Right lung (tissue), 10 donors: ENCODE measurements at places on chromosomes 16 and 17. TPM values are rescaled to one million over a fixed set of nuclear protein-coding genes. Genes with fewer than 3 reads are reported as not detected.

Gene RDM1
- polyA plus RNA-seq: 3.6 TPM

Gene LHX1
- not detected for polyA plus RNA-seq

Gene ADGRG1
- polyA plus RNA-seq: 19.3 TPM

Gene TNFRSF17
- polyA plus RNA-seq: 0.22 TPM

Gene P3H4
- 23.9 TPM for polyA plus RNA-seq

Gene CLDN9
- 4.0 TPM for polyA plus RNA-seq

Gene SCGB1C2
- polyA plus RNA-seq: not detected

Gene DERL2
- 68.1 TPM for polyA plus RNA-seq

Gene FLOT2
- 77.4 TPM for polyA plus RNA-seq

Gene MFAP4
- 675 TPM for polyA plus RNA-seq

Gene CCL1
- not detected for polyA plus RNA-seq

Gene KIF22
- 84.4 TPM for polyA plus RNA-seq

Gene TPSB2
- polyA plus RNA-seq: 0.19 TPM

Gene SAMD14
- 16.6 TPM for polyA plus RNA-seq

Gene VTN
- polyA plus RNA-seq: 0.81 TPM

DNA sequence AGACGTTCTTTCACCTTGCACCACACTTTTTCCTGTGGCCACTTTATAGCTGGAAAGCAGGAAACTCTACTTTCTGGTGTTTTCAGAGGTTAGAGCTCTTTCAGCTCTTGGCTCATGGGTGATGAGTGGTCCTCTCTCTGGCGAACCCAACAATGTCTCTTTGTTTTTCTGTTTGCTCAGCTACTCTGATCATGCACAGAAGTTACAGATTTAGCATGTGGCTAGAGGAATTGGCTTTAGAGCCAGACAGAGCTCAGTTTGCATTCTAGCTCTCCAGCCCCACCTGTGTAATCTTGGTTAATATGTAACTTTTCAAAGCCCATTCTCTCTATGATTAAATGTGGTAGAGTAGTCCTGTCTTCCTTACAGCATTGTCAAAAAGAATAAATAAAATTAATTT lies 225.2 kb downstream of the HAPSTR1 start:
- peak; percentile 45 for DNase-seq

DNA sequence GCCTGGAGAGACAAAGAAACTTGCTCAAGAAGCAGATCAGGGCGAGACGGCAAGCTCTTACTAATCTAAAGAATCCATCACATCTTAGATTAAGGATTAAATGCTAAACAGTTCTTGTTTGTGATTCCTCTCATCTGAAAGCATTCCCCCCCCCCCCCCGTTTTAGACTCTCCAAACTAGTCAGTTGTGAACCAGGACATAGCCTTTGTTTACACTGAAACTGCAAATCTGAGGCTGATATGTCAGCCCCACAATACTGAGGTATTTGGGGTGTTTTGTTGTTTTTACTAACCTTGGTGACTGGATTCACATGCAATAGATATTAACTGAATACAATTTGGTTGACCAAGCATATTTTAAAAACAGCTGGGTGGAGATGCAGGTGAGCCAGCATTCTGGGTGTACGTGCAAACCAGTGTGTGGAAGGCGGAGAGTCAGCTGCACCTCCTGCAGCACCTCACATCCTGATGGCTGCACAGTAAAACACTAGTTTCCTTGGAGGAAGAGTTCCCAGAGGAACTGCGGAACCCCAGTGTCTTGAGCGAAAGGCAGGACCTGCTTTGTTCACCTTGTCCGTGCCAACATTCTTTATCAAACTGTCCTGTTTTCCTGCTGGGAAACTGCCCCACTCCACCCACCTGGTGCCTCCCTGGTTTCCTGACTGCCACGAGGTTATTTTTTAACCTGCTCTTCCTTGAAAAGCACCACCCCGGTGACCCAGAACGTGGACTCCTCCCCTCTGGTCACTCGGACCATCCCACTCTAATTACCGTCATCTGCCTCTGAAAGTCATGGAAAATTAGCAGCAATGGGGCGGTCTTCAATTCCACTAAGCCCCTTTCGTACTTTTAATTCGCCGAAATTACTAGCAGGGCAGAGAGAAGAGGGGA lies 1.2 kb upstream of the YPEL2 start:
- DNase-seq: peak; percentile 23

GRCh38 chr16:85614338-85615013 lies 1.4 kb downstream of the GSE1 start:
- no peak for DNase-seq

- no peak for DNase-seq
Measured at GRCh38 chr16:51125992-51126391, 25.1 kb downstream of the SALL1 start.

- DNase-seq: no peak
Measured at GRCh38 chr17:40399185-40399584, 18.5 kb downstream of the TOP2A start.

DNA sequence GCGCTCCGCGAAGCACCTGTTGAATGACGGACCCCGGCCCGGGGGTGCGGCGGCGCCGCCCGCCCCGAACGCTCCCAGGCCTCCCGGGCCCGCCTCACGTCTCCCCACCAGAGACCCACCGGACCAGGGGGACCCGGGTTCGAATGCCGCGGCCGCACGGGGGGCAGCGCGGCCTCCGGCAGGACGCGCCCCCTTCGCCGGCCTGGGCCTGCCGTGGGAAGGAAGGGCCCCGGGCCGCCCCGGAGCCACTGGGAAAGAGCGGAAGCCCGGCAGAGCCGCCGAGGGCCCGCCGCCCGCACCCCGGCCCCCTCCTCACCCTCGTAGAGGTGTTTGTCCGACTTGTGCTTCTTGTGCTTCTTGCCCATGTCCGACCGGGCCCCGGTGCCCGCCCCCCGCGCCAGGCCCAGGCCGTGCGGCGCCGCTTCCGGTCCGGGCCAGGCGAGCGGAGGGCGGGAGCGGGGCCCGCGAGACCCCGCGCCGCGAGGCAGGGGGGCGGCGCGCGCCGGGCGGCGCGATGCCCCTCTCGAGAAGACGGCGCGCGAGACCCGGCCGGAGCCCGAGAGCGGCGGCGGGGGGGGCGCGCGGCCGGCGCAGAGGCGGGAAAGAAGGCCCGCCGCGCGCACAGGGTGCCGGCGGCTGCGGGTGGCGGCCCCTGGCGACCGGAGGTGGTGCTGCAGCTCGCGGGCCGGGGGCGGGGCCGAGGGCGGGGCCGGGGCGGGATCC lies at the start of gene BRD7:
TSS of gene BRD7 (minus strand) at position 579 of the 723 bp plus-strand sequence. CDS start at position 365, 214 bp downstream.
- peak; percentile 54 for DNase-seq

DNA sequence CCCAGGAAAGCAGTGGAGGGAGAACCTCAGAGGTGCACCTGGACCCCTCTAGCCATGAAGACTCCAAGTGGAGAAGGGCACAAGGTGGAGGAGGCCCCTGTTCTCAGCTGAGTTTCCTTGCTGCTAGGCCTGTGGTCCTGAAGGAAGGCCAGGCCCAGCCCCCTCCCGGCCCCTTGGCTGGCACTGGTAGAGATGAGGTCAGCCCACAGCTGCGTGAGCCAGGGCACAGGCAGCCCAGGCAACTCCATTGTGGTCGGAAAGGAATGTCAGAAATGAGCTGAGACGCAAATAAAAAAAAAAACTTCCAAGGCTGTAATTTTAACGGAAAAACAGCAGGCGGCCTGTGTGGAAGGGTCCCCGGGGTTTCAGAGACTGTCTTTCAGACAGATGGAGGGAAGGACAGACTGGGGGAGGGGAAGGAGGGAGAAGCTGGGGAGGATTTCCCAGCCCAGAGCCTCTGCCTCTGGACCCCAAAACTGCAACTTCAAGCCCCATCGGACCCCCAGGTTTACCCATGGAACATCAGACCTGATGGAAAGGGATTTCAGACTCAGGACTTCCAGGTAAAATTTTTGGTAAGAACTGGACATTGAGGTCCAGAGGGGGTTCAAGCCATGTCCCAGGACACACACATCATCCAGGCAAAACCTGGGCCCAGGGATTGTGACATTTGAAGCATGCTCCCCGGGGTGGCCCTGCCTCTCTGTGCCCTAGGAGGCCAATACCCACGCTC lies 25.6 kb upstream of the MRPS23 start:
- DNase-seq: peak; percentile 92

- peak; percentile 14 for DNase-seq
Measured at GRCh38 chr17:6435968-6436367, 1.0 kb upstream of the AIPL1 start.

DNA sequence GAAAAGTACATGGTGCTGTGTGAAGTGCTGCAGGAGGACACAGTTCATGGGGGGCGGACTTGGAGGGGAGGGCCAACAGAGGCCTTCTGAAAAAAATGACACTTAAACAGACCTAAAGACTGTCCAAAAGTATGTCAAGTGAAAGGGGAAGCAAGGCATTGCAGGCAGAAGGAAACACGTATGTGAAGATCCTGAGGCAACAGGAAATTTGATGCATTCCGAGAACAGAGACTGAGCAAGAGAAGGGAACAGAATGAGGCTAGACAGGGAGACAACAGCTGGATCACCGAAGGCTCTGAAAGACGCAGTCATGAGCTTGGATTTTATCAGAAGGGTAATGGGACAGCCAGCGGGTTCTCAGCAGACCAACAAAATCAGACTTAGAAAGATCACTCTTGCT lies 1.1 kb downstream of the IFT20 start:
- no peak for DNase-seq

DNA sequence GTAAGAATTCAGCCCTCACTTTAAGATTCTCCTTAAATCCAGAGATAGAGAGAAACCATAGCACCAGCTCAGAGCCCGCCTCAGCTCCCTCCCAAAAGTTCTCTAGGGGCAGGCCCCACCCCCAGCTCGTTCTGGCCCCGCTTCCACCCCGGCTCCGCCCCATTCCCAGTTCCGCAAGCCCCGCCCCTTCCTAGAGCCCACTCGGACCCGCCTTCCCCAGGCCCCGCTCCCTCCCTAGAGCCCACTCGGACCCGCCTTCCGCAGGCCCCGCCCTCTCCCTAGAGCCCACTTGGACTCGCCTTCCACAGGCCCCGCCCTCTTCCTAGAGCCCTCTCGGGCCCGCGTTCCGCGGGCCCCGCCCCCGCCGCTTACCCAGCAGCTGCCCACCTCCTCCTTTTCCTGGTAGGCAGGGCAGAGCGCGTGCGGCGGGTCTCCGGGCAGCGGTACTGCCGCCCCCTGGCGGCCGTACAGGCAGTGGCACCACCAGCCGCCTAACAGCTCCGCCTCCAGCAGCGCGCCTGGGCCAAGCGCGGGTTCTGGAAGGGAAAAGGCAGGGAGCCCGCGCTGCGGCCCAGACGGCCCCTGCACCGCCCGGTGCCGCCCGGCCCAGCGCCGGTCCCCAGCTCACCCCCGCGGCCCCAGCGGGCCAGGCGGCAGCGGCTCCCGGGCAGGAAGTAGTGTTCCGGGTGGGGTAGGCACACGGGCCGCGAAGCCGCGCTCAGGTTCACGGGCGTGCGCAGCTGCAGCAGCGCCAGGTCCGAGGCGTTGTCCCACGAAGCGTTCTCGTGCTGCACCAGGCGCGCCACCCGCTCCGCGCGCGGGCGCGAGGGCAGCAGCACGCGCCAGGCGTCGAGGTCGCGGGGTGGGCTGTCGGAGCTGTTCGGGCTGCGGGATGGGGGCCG lies 6.8 kb upstream of the PRSS8 start:
- peak; percentile 99 for DNase-seq

DNA sequence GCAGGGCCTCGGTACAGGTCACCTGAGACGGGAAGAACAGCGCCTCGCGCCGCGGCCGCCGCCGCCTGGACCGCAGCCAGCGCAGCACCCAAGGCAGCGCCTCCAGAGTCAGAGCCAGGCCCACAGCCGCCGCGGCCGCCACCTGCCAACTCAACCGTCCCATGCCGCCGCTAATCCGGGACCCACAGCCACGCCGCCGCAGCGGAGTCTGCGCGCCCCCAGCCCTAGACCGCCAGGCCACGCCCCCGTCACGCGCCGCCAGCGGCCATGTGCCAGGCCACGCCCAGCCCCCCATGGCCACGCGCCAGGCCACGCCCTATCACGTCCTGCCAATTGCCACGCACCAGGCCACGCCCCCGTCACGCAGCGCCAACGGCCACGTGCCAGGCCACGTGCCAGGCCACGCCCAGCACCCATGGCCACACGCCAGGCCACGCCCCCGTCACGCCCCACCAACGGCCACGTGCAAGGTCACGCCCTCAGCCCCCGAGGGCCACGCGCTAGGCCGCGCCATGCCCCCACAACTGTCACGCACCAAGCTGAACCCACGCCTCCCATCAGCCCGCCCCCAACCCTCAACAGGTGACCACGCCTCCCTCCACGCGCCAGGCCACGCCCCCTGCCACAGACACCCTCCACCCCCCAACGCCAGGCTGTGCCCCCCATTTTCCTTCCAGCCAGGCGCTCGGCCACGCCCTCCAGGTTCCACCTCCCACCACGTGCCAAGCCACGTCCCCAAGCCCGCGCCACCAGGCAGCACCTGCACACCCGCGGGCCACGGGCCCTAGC lies at the start of gene PLD6:
TSS of gene PLD6 (minus strand) at position 210 of the 789 bp plus-strand sequence. CDS start at position 163, 47 bp downstream.
- DNase-seq: peak; percentile 49

GRCh38 chr17:47844814-47845715 lies 4.0 kb upstream of the SCRN2 start:
- no peak for DNase-seq

- DNase-seq: no peak
Measured at GRCh38 chr17:79916991-79917901, 78.0 kb upstream of the CBX4 start.

DNA sequence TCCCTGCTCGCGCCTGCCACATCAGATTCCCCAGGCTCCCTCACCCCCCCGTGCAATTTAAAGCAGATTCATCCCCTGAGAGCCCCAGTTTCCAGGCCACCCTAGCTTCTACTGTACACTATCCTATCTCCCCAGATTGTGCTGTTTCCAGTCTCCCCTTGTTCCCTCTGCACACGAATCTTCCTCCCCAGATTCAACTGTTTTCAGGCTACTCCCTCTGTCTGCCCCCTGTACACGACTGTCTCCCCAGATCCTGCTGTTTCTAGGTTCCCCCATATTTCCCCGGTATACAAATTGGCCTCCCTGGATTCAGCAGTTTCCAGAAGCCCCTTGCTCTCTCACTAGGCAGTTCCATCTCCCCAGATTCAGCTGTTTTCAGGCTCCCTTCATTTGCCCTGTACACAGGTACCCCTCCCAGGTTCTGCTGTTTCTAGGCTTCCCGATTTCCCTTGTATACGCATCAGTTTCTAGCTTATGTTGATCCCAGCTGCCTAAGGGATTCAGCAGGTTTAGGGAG lies 22.9 kb downstream of the COPZ2 start:
- DNase-seq: no peak

GRCh38 chr16:15952265-15952711 lies 2.9 kb downstream of the ABCC1 start:
- no peak for DNase-seq

DNA sequence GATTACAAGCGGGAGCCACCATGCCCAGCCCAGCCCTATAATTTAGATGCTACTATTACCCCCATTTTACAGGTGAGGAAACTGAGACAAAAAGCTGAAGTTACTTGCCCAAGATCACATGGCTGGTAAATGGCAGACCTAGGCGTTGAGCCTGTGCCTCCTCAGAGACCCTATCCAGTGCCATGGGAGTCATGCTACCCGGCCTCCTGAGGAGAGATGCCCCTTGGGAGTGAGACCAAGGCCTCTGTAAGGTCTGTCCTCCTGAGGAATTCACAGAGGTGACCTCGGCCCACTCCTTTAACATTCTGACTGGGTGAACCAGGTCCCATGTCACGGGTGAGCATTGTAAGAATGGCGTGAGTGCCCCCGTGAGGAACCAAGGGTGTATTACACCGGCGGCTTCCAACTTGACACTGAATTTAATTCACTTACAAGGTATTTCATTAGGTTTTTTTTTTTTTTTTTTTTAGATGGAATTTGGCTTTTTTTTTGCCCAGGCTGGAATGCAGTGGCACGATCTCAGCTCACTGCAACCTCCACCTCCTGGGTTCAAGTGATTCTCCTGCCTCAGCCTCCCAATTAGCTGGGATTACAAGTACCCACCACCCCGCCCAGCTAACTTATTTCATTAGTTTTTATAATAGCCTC lies 95.7 kb downstream of the ABCC6 start:
- peak; percentile 64 for DNase-seq

- DNase-seq: no peak
Measured at GRCh38 chr17:76274112-76274956, 9.2 kb downstream of the UBALD2 start.

GRCh38 chr17:43782913-43783680 lies 2.9 kb downstream of the CFAP97D1 start:
- DNase-seq: no peak
